ENCODE measurements at places on chromosomes 16 and 17. TPM values are rescaled to one million over a fixed set of nuclear protein-coding genes. Genes with fewer than 3 reads are reported as not detected.

The LGALS9B gene
- not detected for total RNA-seq

The HAS3 gene
- total RNA-seq, result 0.43 TPM

The MYCBPAP gene
- 0.32 TPM for total RNA-seq

The DPEP2 gene
- not detected for total RNA-seq

The CCDC200 gene
- total RNA-seq, result not detected

The MYOCD gene
- under 0.01 TPM for total RNA-seq

The TUBD1 gene
- 6.3 TPM for total RNA-seq

The TBC1D3B gene
- not detected for total RNA-seq

The CEMP1 gene
- not detected for total RNA-seq

Data from GM23248 (cell line).